NCI-H1105 (cell line): ENCODE measurements at places on chromosomes 7 and 10.

- peak; percentile 23 for DNase-seq
Measured at GRCh38 chr7:149126662-149127266, 640 bp upstream of the ZNF425 start.

DNA sequence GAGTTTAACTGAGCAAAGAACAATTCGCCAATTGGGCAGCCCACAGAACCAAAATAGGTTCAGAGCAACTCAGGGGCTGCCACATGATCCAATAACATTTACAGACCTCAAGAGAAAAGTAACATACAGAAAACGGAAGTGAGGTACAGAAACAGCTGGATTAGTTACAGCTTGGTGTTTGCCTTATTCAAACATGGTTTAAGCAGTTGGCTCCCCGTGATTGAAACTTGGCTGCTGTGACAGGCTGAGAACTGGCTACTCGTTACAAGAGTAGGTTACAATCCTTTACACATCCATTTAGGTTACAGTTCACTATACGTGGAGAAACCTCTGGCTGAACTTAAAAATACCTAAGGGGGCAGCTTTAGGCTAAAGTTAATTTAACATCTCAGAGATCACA lies 673.1 kb upstream of the PHF14 start:
- no peak for DNase-seq

DNA sequence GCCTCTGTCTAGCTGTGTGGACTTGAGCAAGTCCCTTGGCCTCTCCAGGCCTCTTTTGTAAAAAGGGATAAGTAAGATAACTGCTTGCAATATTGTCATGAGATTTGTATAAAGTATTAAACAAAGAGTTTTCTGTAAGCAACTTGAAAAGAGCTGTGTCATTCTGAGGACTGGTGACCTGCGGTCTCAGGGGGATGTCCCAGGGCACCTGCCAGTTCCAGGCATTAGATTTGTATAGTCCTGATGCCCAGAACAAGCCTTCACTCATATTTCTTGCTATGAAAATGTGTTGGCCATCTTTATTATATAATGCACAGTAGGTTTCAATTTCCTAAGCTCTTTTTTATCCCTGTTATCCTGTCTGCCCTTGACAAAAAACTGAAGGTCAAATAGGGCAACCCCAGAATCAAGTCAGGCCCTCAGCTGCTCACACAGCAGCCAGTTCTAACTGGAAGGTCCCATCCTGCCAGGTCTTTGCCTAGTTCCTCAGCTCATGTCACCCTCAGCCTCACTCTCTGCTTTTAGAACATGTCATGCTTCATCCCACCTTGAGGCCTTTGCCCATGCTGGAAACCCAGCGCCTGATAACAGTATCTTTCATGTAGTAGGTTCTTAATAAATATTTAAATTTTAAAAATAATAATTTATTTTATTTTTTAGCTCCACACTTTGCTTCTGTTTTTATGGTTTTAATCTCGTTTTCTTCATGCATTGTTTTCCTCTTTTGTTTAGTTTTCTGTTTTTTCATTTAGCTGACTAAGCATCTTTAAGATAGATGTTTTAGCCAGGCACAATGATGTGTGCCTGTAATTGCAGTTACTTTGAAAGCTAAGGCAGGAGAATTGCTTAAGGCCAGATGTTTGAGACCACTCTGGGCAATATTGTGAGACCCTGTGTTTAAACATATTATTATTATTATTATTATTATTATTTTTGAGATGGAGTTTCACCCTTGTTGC lies 87.5 kb upstream of the ZNF92 start:
- DNase-seq = no peak

DNA sequence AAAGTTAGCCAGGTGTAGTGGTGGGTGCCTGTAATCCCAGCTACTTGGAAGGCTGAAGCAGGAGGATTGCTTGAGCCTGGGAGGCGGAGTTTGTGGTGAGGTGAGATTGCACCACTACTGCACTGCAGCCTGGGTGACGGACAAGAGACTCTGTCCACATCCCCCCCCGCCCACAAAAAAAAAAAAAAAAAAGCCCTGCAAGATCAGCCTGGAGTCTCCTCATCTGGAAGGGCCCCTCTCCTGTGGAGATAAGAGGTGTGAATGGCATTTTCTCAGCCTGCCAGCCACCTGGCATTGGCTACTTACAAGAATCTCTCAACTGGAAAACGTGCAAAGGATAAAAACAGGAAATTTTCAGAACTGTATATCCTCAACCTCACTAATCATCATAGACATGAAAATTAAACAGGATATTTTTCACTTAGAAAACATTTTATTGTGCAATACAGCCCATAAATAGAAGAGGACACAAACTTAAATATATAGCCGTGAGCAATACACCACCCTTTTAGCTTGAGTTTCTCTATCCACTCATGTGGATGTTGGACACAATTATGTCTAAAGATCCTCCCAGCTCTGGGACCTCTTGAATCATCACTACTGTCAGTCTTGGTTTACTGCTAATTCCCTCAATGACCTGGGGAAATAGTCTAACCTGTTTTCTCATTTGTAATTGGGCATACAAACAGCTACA lies 11.3 kb upstream of the TSPAN15 start:
- no peak for DNase-seq

DNA sequence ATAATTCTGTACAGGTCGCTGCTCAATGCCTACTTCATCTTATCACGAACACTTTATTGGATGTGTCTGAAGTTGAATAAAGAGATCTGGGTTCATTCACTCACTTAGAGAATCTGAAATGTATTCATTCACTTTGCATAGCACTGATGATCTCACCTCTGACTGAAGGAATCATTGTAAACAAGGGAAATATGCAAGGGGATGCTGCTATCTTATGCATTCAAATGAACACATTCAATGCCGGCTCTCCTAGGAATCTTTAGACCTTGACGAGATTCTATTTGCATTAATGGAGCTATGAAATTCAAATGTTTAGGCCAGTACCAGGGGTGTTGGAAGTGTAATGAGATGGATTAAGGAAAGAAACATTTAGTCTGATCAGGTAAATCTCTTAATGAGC lies 200.6 kb upstream of the COBL start:
- DNase-seq = no peak

DNA sequence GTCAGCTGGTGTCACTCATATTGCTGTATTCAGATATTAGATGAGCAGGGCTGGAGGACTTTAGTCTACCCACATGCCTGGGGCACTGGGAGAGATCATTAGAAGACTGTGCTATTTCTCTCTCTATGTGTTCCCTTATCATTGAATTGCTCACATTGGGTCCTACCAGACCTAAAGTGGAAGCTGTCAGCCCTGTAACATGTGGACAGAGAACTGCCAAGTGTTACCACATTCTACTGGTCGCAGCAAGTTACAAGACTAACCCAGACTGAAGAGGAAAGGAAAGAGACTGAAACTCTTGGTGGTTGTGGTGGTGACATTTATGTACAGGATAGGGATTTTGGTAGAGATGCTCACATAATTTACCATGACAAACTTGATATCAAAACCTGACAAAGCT lies 627.1 kb upstream of the FZD8 start:
- no peak for DNase-seq

DNA sequence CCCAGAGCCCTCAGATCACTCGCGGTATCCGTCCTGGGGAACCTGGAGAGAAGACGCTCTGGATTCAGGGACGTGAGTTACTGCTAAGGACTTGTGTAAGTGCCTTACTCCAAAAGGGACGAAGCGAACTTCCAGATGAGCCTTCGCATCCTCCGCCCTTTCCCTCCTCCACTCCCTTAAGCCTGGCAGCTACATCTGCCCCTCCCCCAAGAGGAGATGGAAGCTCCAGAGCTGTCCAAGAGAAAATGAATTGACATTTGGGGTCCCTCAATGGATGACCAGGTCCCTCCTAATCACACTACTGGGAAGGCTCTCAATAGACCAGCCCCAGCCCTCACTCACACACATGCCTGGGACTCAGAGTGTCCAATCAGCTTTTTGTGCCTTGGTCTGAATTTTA lies 31.3 kb upstream of the GDF10 start:
- DNase-seq = no peak

GRCh38 chr7:26843705-26844104 lies 20.7 kb downstream of the SKAP2 start:
- no peak for DNase-seq

- DNase-seq = no peak
Measured at GRCh38 chr10:94353336-94353735, 9.4 kb downstream of the NOC3L start.

DNA sequence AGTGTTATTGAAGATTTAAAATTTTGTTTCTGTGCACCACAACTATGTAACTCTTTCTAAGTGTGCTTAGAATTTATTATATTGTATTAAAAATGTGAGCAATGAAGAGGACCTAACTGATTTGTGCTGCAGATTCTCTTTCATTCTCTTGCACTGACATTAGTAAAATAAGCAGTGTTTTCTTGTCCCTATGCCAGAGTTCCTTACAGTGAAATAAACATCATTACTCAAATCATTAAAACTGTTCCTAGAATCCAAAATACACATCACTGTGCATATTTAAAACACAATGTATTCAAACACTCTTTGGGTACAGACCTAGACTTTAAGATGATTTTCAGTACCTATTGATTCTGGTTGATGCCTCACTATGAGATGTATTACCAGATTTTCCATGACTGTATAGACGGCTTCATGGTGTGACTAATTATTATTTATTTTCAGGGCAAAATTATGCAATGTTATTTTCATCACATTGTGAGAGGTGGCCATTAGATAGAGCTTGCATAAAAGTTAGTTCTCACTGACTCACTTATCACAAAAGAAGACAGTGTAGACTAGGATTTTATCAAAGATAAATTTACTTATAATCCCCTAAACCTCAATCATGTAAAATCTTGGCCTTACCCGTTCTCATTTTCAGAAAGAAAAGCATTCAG lies 93.4 kb downstream of the PTPRZ1 start:
- no peak for DNase-seq

DNA sequence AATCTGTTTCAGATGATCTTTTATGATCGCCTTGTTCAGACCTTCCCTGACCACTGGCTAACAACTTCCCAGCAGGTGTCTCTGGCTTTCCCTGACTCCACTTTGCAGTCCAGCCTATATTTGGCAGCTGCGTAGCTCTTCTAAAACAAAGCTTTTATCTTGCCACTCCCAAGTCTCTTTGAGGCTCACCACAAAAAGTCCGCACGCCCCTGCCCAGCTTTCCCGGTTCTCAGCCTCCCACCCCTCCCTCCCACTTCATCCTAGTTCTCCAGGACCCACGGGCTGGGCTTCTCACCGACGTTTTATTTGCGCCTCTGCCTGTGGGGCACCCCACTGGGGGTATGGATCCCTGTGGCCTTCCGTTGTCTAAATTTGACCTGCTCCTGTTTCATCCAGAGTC lies 58.9 kb upstream of the USP6NL start:
- DNase-seq = no peak

DNA sequence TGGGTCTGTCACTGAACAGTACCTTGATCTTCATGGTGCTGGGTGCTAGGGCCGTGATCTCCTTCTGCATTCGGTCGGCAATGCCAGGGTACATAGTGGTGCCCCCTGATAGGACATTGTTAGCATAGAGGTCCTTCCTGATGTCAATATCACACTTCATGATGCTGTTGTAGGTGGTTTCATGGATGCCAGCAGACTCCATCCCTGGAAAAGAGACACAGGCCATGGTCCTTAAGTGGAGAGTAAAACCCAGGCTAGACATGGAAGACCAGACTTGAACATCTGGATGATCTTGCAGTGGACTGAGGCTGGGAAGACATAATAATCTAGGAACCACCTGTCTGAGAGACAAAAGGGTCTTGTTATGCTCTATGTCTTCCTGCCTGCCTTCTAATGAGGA lies 14.5 kb downstream of the ACTA2 start:
- no peak for DNase-seq

DNA sequence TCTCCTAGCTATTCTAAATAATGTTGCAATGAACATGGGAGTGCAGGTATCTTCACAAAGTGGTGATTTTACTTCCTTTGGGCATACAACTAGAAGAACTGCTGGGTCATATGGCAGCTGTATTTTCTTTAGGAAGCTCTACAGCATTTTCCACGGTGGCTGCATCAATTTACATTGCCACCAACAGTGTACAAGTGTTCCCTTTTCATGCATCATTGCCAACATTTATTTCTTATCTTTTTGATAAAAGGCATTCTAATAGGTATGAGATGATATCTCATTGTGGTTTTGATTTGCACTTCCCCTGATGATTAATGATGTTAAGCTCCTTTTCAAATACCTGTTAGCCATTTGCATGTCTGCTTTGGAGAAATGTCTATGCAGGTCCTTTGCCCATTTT lies 52.6 kb downstream of the NT5C2 start:
- no peak for DNase-seq

- DNase-seq = no peak
Measured at GRCh38 chr7:464454-465401, 54.9 kb downstream of the PDGFA start.
